CD4-positive, alpha-beta memory T cell (primary cell): ENCODE measurements at places on chromosomes 12 and 14. TPM values are rescaled to one million over a fixed set of nuclear protein-coding genes. Genes with fewer than 3 reads are reported as not detected.

HOXC5 gene
- not detected for total RNA-seq

GLS2 gene
- 12.2 TPM for total RNA-seq

AQP2 gene
- not detected for total RNA-seq

FAM90A1 gene
- not detected for total RNA-seq

ATG2B gene
- total RNA-seq, result 28.4 TPM

CLEC1B gene
- total RNA-seq, result not detected

FAM222A gene
- 0.69 TPM for total RNA-seq
